H7 (cell line): ENCODE measurements at places on chromosomes 13 and 19. TPM values are rescaled to one million over a fixed set of nuclear protein-coding genes. Genes with fewer than 3 reads are reported as not detected.

- DNase-seq: no peak
Observed at GRCh38 chr13:98460516-98460915, 116.4 kb downstream of the STK24 start.

DNA sequence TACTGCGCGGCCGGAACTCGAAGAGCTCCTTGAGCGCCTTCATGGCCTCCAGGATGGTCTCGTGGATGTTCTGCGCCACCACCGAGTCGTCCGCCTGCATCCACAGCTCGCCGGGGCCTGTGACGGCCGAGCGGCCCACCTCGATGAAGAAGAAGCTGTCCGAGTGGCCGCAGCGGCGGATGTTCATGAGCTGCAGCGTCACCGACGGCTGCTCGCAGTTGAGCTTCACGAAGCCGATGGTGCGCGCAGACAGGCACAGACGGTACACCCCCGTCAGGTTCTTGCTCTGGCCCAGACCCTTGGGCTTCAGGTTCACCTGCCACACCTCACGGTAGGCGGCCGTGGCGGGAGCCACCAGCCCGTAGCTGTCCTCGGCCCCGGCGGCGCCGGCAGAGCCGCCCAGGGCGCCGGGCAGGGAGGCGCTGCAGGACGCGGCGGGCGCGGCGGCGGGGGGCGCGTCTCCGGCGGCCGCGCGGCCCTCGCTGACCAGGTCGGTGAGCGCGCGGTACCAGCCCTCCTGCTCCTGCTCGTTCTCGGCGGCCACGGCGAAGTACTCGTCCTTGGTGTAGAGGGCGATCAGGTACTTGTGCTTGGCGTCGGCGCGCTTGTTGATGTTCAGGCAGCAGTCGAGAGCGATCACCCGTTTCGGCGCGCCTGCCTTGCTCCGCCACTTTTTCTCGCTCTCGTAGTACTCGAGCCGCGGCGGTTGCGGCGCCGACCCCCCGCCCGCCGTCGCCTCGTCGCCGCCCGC, 1.1 kb downstream of the IRS2 start:
- DNase-seq: peak; percentile 61

Gene DIRAS1
- total RNA-seq: 8.2 and 12.2 TPM in 2 replicates

GRCh38 chr13:24662195-24663088, 17.8 kb upstream of the ATP12A start:
- DNase-seq: no peak

DNA sequence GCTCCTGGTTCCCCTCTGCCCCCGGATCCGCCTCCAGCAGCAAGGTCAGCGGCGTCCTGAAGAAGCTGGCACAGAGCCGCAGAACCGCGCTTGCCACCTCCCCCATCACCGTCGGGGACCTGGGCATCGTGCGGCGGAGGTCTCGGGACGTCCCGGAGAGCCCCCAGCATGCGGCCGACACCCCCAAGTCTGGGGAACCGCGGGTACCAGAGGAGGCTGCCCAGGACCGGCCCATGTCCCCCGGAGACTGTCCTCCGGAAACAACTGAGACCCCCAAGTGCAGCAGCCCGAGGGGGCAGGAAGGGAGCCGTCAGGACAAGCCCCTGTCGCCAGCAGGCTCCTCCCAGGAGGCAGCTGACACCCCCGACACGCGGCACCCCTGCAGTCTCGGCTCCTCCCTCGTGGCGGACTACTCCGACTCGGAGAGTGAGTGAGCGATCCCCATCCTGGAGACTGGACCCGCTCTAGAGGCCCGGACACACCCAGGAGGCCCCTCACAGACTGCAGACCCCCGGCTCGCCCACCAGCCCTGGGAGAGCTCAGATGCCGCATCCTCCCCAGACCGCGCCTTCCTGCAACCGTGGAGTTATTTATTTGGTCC, 1.6 kb upstream of the MRI1 start:
- peak; percentile 65 for DNase-seq

Gene ZNF441
- not detected in 2 replicates for total RNA-seq

- DNase-seq: peak; percentile 39
Observed at GRCh38 chr19:48194844-48195830, 24.7 kb downstream of the ZSWIM9 start.

Gene FGF22
- not detected in 2 replicates for total RNA-seq

GRCh38 chr13:59658738-59659330, 504.9 kb downstream of the DIAPH3 start:
- DNase-seq: no peak

Gene KLHL26
- total RNA-seq: 7.1 and 11.7 TPM in 2 replicates

DNA sequence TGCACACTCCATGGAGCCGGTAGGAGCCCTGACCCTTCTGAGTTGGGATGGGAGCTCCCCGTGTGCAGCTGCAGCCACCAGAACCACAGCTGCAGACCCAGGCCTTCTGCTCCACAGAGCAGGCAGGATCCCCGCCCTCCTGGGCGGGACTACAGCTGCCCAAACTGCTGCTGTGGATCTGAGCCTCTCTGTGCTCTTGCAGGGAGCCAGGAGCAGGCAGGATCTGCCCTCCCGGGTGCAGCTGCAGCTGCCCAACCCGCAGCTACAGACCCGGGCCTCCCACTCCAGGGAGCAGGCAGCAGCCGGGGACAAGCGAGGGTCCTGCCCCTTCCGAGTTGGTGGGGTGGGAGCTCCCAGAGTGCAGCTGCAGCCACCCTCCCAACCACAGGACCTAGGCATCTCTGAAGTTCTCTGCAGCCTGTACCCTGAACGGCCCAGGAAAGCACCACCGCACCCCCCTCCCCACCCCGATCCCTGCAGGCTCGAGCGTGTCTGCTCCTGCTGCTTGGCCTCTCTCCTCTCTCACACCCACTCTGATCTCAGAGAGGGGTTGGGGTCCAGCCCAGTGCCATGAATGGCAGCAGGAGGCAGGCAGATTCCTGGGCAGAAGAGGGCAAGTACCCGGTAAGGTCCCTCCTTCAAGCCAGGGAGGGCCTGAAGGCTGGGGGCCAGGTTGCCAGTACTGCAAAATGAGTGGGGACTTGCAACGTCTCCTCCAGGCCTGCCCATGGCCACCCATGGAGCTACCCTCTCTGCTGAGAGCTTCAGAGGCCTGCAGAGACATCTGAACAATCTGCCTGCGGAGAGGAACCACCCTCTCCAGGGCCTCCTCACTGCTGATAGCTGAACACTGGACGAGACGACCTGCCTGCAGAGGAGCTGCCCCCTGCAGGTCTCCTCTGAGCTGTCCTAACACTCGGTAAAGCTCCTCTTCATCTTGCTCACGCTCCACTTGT, 16.4 kb upstream of the EMP3 start:
- peak; percentile 64 for DNase-seq

- DNase-seq: peak; percentile 50
Observed at GRCh38 chr13:99425485-99426341, 75.6 kb upstream of the TM9SF2 start.

GRCh38 chr13:66673401-66673800, 556.7 kb downstream of the PCDH9 start:
- DNase-seq: no peak

- DNase-seq: peak; percentile 60
Observed at GRCh38 chr13:113657851-113658741, at the start of gene ATP4B. ATP4B (minus strand) TSS chr13:113658198; CDS start chr13:113658144, 54 bp downstream.
